ENCODE measurements at places on chromosomes 4 and X.

GRCh38 chr4:140195806-140196205 is 41.8 kb upstream of the MAML3 start:
- no peak for DNase-seq

- DNase-seq: no peak
These were observed 484 bp downstream of the GALNTL6 start for GRCh38 chr4:171813526-171814250.

DNA sequence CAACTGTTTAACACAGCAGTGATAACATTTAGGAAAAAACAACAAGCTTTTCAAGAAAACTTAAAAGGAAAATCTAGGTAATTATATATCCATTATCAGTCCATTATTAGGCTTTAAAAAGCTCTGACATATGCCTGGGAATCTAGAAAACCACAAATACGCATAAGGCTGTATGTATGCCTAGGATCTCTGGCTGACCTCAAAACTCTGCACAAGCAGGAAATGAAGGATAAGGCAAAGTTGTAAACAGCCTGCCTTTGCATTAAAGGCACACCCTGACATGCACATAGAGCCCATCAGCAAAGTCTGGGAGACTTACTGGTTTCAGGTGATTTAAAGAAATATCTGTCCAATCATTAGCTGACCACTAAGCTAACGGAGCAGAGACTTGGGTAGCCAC is 14.0 kb downstream of the TIMP1 start:
- DNase-seq: no peak

GRCh38 chrX:43750248-43750676 is 94.2 kb downstream of the MAOA start:
- peak; percentile 62 for DNase-seq

DNA sequence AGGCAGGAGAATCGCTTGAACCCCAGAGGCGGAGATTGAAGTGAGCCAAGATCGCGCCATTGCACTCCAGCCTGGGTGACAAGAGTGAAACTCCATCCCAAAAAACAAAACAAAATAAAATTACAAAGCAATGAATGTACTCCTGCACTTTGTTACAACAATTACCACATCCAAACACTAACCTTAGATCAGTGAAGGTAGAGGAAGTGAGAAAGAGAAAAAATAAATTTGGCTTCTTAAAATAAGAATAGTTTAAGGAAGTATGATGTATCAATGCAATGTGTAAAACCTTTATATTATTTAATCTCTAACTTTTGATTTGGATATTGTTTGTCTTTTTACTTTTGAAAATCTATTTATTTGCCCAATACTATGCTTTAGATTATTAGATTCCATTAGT is 21.7 kb upstream of the CSN1S1 start:
- DNase-seq: no peak

DNA sequence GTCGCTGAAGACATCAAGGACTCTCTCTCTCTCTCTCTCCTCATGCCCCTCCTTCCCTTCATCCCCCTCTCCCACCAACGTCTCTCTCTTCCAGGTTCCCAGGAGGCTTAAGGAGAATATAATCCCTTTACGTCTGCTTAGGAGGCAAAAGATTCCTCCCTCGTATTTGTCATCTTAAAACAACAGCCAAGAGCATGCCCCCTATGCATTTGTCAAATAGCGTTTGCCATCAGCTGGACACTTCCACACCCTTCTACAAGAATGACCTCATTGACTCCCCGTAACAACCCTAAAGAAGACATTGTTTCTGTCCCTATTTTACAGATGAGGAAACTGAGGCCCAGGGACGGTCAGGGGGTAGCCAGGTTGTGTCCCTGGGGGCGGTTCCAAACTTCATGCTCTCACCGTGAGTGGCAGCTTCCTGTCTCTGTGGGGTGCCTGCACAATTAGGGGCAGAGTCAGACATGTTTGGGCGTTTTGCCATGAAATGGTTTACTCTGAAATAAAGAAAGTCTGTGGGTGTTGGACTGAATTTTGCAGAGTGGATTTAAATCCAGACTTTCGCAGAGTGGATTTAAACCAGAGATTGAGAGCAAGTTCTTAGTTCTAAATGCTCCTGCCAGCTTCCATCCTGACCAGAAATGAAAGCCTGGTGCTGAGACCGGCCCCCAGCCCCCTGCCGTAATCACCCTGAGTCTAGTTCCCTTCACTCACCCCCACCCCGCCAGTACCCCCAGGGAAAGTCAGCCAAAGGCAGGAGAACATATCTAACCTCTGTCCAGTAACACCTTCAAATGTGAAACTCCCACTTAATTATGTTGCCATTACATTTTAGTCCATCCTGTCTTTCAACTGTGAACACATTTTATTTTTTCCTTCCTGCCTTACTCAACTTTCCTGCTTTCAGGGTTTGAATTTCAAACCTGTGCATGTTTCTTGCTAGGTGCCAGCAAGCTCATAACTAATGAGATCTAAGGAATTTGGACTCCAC is 44.3 kb upstream of the TBL1X start:
- no peak for DNase-seq

- no peak for DNase-seq
These were observed 9.6 kb upstream of the RENBP start for GRCh38 chrX:153953892-153954557.

DNA sequence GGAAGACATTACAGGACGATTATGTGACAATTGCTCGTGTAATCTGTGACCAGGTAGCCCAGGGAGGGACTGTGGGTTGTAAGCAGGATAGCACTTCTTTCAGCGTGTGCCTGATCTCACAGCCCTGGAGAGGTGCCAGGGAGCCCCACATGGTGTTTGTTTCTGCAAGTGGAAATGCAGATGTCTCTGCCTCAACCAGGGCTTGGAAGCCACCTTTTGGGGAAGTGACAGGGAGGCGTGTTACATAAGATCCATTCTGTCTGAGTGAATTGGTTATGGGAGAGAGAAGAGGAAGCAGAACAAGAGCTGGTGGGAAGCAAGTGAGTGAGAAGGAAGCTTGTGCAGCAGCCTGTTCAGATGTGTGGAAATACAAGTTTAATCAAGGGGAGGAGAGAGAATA is 104.5 kb upstream of the GATB start:
- DNase-seq: peak; percentile 92

DNA sequence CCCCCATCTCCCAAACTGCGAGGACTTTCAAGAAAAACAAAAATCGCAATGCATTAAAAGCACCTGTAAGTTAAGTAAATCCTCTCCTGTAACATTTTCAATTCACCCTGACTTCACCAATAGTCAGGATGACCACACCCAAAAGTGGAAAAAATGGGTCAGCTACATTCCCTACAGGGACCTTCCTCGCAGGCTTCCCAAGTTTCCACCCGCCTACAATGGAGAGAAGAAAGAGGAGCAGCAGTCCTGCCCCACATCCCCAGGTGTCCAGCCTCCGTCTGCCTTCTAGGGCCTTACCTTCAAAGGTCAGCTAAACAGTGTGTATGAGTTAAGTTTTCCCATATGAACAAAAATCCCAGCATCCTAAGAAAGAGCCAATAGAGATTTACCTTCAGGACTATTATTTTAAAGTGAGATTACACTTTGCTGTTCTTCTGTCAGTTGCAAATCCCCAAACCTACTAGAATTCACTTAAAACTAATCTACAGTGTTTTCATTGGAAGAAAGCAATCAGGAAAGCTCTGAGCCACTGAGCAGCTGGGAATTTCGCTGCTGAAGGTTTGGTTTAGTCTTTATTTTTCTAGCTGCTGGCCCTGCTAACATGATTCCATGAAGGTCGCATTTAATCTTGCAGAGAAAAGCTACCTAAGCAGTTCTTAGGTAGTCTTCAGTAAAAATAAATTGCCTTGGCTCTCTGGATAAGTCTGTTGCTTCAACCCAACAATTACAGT is 12.5 kb downstream of the IRF2 start:
- no peak for DNase-seq

GRCh38 chr4:166003811-166004210 is 130.8 kb downstream of the TLL1 start:
- no peak for DNase-seq

DNA sequence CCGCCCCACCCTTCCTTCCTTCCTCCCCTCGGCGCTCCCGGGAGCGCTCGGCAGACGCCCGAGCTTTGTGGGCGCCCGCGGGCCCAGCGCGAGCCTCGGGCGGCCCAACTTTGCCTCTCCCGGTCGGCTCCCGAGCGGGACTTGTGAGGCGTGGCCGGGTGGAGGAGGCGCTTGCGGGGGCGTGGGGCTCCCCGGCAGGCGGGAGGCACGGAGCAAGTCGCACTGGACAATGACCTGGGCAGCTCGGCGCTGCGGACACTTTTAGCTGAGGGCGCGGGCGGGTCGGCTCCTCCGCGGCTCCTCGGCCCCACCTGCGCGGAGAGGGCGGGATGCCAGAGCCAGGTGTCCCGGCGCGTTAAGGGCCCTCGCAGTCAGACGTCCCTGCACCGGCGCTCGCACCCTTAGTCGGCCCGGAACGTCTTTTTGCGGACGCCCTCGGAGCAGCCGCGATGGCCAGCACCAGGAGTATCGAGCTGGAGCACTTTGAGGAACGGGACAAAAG is 385 bp downstream of the DCLK2 start:
- no peak for DNase-seq

DNA sequence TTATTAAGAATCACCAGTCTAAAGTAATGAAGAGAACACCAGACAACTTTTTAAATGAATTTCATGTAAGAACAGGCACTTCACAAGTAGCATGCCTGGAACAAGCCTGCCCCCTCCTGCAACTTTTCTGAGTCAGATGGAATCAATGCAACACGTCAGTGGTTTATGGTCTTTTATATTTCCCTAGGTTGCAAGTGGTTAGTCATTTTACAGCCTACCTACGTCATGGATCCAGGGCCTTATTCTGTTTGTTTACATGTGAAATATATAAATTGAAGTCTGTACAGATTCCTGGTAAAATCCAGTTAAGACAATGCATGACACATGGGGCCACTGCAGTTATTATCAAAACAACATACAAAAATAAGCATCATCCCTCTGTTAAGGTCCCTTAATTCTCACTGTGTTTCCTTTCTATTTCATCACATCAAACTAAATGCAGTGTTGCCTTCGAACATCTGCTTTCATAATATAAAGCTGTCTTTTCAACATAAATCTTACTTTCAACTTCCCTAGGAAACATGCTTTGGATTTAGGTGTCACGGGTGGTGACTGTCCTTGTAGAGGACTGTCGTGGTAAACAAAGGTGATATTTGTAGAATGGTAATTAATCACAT is 309.3 kb downstream of the FRMPD4 start:
- DNase-seq: no peak

DNA sequence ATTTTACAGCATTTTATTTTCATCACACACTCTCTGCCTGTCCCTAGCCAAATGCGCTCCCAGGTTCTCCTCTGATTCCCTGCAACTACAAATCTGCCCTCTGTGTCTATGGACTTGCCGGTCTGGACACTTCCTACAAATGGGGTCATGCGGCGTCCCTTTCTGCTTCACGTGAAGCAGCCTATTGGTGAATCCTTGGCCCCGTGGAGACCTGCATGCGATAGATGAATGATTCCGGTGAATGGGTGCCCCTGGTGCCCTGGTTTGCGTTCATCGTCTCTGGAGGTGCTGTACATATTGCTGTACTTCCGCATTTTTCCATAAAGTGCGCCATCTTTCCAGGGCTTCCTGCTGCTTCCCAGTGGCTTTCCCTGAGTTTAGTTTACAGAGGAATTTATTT is 27.5 kb upstream of the CLCN4 start:
- no peak for DNase-seq

- DNase-seq: peak; percentile 39
These were observed 731 bp downstream of the BRWD3 start for GRCh38 chrX:80808881-80809411.

- no peak for DNase-seq
These were observed 8.3 kb downstream of the PRRG1 start for GRCh38 chrX:37357436-37357835.

- no peak for DNase-seq
These were observed 197.0 kb downstream of the CAMK2D start for GRCh38 chr4:113564493-113564892.

DNA sequence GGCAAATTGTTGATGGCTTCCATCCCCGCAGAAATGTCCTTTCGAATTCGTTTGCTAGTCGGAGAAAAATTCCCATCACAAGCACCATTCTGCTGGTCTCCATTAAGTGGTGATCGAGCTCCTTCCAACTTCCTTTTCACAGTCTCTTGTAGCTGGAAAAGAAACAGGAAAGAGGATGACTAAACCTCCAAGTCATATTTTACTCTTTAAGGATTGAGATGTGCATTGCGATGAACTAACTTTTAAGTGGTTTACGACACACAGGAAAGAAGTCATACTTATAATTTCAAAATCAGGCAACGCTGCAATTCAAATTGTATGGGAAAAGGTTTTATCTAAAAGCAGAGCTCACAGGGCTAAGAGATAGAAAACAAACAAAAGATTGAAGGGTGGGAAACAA is 225.2 kb downstream of the MGST2 start:
- DNase-seq: no peak

DNA sequence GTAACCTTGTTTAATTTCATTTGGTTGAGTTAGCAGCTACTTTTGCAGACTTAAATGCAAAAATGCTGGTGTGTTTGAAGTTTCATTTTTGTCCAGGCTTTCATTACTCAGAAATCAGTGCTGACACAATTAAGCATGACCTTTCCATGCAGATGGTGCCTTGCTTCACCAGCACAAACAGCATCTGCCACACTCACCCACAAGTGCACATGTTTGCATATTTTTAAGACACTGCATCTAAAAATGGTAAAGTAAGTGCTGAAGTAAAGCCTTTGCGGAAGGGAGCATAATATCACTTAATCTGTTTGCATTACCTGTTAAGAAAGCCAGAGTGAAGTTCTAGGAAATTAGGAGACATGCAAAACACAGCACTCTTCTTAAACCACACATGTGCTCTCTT is 7.3 kb upstream of the DAPP1 start:
- no peak for DNase-seq

- peak; percentile 61 for DNase-seq
These were observed 22.7 kb upstream of the GPR50 start for GRCh38 chrX:151153667-151154066.

DNA sequence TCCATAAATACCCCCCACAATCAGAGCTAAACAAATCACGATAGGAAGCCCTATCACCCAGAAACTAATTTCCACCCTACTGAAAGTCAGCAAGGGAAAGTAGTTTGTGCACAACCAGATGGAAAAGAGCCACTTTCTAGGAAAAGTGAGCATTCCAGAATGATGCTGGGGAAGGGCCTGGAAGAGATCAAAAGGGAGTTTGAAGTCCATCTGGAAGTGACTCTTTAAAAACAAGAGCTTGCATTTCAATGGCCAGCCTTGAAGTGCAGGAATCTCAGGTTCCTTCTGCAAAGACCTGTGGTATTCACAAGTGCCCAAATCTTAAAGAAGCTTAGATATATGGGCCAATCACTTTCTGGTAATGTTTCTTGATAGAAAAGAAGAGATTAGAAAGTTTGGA is 97.0 kb upstream of the LDB2 start:
- no peak for DNase-seq

DNA sequence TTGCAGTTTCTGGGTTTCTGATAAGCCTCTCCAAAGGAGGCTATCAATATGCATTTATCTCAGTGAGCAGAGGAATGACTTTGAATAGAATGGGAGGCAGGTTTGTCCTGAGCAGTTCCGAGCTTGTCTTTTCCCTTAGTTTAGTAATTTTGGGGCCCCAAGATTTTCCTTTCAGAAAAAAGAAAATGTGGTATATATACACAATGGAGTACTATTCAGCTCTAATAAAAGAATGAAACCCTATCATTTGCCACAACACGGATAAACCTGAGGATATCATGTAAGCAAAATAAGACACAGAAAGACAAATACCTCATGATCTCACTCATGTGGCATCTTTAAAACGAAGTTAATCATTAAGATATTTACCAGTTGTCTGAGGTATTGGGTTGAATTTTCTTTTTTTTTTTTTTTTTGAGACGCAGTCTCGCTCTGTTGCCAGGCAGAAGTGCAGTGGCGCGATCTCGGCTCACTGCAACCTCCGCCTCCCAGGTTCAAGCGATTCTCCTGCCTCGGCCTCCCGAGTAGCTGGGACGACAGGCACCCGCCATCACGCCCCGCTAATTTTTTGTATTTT is 540 bp downstream of the ZNF721 start:
- DNase-seq: peak; percentile 17
